Activated naive CD4-positive, alpha-beta T cell treated with Interleukin-2 at 50 U/mL for 16 hours (primary cell): ENCODE measurements at places on chromosomes 3 and 15.

DNA sequence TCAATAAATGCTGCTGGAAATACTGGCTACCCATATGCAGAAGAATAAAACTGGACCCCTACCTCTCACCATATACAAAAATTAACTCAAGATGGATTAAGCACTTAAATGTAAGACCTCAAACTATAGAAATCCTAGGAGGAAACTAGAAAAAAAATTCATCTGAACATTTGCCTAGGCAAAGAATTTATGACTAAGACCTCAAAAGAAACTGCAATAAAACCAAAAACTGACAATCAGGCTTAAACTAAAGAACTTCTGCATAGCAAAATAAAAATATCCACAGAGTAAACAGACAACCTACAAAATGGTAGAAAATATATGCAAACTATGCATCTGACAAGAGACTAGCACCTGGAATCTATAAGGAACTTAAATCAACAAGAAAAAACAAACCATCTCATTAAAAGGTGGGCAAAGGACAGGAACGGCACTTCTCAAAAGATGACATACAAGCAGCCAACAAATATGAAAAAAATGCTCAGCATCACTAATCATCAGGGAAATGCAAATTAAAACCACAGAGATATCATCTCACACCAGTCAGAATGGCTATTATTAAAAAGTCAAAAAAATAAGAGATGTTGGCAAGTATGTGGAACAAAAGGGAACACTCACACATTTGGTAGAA is 47.0 kb downstream of the MYO9A start:
- no peak for DNase-seq

DNA sequence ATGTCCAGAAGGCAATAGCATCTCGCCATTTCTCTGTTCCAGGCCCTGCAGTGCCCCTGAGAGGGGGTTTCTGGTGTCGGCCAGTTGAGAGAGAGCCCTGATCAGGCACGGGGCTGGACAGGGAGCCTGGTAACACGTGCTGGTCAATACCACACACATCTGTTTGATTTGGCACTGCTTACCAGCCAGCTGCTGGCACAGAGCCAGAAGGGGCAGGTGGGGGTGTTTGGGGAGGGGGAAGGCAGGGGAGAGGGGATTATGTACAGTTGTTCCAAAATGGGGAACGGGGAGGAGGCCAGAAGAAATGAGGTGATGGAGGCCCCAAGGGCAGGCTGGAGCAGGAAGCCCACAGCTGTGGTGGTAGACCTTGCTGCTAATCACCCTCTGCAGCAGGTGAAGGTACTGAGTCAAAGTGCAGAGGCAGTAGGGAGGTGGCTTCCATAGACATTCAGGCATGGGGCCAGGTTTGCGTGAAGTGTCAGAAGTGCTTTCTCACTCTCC is 153.5 kb upstream of the LPP start:
- no peak for DNase-seq

DNA sequence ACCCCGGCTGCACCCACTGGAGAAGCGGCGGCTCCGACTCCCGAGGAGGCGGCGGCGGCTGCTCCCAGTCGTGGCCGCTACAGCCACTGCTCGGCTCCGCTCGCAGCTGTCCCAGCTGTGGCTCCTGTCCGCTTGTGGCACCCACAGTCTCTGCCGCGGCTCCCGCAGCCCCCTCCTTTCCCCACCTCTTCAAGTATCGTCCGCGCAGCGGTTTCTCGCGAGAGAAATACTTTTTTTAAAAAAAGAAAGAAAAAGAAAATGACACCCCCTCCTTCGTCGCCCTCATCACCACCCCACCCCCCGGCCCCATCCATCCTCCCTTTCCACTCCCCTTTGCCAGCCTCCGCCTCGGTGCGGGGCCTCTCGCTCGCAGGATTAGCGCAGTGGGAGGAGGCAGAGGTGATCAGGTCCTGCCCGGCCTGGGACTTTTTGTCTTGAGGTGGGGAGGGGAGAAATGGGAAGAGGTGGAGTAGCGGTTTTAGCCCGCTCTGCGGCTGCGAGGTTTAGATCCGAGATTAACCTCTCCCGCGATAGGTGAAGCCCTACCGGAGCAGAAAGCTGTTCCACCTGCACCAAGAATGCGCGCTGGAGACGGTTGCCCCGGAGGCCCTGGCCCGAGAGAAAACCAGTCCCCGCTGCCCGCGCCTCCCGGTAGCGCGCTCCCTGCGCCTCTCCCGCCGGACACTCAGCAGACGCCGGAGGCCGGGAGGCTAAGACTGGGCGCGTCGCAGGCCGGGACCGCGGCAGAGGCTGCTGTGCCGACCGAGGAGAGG is at the start of gene FBN1:
FBN1 (minus strand) TSS at position 152 of the 773 bp plus-strand sequence. CDS start 940 bp downstream, outside the sequence.
- DNase-seq = no peak

DNA sequence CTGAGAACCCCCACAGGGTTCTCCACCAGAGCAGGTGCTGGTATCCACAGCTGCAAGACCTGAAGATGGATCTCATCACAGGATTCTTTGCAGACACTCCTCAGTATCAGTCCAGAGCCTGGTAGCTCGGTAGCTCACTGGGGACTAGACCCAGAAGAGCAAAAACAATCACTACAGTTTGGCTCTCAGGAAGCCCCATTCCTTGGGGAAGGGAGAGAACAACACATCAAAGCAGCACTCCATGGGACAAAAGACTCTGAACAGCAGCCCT is 22.2 kb downstream of the STRIT1 start:
- no peak for DNase-seq

- DNase-seq = no peak
Observed at GRCh38 chr15:64249406-64249805, 86.6 kb upstream of the PPIB start.

- DNase-seq = no peak
Observed at GRCh38 chr15:23081271-23081670, 41.9 kb upstream of the TUBGCP5 start.

DNA sequence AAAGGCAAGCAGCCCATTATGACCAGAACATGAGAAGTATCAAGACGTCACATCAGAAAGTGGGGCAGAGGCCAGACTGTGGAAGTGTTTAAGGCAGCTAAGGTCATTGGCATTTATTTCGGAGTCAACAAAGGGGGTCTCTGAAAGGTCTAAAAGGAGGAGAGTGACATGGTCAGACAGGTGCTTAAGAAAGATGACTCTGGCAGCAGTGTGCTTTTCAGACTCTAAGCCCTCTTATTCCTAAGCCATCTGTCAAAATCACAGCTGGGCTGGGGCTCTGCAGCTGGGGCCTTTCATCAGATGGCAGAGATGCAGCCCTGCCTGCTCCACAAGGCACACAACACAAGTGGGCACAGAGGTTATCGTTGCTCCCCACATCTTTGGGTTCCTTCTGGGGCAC is 14.0 kb downstream of the FBXL22 start:
- no peak for DNase-seq

- DNase-seq = no peak
Observed at GRCh38 chr3:155262295-155262694, 31.2 kb downstream of the STRIT1 start.

DNA sequence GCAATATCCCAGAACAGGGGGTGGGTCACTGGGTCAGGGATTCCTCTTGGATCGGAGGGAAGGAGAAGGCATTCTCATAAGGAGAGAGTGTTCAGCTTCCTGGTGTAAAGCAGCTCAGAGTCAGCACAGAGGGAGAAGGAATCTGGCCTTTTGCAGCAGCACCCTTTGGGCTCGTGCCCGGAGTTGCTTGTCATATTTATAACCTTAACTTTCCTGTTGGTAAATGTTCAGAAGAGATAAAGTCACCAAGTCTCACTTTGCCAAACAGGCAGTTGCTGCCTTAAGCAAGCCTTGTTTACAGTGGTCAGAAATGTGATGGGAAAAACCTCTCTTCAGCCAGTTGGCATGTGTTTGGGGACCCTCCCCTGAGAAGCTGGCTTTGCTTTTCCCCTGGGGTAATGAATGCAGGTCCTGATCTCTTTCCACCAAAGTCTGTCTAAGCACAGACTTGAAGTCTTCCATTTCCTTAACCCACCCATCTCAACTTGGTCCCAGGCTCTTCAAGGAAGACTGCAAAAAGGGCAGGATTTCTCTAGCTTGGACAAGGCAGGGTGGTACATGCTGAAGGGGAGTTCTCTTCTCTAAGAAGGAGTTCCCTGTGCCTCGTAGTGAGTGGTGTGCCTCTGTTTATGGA is 206.9 kb upstream of the BHLHE40 start:
- DNase-seq = no peak

DNA sequence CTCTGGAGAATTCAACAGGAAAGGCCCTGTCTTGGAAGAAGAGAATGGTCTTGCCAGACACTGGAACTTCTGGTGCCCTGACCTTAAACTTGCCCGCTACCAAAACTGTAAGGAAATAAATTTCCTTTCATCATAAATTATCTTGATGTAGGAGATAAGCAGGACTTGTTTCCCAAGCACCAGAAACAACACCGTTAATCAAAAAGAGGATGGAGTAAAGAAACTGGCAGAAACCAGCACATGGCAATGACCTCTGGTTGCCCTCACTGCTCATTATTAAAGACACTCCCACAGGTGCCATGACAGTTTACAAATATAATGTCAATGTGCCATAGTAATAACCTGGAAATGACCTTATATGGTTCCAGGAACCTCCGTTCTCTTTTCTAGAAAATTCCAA is 426.1 kb downstream of the EDEM1 start:
- DNase-seq = no peak
